Colonic mucosa (tissue), 4 donors: ENCODE measurements at places on chromosomes 16 and 17.
A peak's percentile ranks its signal among the peaks of the same experiment; 100 is the strongest.

GRCh38 chr17:70202840-70203239 lies 33.5 kb downstream of the KCNJ2 start:
- no peak for DNase-seq

- DNase-seq, result no peak
Measured at GRCh38 chr17:21191698-21192097, 22.3 kb downstream of the TMEM11 start.

GRCh38 chr17:50835301-50836234 lies at the start of gene WFIKKN2:
WFIKKN2 (plus strand) TSS chr17:50835586; CDS start chr17:50835938, 352 bp downstream.
- no peak for DNase-seq

DNA sequence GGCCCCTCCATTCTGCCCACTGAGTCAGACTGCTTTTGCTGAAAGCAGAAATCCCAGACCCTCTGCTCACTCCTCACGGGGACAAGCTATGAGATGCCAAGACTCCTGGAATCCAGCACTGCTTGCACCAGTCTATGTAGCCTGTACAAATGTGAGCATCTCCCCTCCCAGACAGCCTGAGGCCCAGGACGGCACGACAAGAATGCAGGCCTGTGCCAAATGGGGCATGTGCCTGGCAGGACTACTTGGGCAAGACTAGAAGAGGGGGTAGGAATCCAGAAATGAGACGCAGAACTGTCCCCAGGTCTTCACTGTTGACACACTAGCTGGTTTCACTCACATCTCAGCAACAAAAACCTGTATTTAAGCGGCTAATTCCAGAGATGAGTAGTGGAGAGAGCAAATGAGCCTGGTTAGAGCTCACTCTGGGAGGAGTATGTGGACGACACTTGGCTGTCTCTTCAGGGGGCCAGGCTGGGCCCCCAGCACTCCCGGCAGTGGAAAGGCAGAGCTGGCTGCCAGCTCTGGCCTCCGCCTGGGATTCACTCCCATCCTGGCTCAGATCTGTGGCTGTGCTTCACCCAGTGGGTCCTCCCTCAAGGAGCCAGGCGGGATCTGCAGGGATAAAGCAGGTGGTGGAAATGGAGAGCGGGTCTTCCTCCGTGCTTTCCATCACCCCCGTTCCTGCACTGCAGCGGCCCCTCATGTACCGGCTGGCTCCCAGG lies 2.9 kb upstream of the MYO1C start:
- DNase-seq, result no peak

DNA sequence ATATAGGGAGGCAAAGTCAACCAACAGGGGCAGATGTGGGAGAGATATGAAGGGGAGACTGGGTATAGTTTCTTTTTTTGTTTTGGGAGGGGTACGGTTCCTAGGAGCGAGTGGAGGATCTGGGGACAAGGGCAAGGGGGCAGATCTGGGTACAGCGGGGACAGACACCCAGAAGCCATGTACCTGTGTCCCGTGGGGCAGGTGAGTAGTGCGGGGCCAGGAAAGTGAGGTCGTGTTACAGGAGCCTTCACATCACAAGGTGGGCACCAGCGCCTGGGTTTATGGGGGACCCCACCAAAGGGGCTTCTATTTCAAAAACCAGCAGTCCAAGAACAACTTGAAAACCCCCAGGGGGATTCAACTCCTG lies 11.5 kb downstream of the LITAF start:
- DNase-seq, result no peak

- DNase-seq, result no peak
Measured at GRCh38 chr16:1590366-1590765, 21.5 kb downstream of the IFT140 start.

DNA sequence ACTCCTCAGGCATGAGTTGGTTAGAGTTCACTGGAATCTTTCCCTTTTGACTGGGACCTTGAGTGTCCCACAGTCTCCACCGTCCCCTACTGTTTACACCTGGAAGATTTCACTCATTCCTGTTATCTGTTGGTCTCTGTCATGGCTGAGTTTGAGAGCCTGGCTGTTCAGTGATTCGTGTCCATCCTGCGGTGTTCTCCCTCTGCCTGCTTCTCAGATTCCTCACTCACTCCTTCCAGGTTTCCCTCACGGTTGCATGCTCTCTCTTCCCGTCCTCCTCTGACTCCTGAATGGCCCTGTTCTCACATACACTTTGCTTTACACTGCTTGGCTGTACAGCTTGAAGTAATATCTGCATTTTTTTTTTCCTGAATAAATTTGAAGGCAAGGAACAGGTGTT lies 24.5 kb downstream of the OR1D5 start:
- no peak for DNase-seq

GRCh38 chr17:2688351-2689342 lies 22.9 kb downstream of the CLUH start:
- DNase-seq, result peak; percentile 21

GRCh38 chr17:75481194-75482068 lies 25.0 kb downstream of the TMEM94 start:
- no peak for DNase-seq

DNA sequence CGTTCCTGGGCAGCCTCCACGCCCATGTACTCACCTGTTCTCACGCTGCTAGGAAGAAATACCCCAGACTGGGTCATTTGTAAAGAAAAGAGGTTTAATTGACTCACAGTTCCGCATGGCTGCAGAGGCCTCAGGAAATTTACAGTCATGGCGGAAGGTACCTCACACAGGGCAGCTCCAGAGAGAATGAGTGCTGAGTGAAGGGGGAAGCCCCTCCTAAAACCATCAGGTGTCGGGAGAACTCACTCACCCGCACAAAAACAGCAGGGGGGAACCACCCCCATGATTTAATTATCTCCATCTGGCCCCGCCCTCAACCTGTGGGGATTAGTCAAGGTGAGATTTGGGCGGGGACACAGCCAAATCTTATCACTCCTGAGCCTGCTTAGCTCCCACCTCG lies 18.2 kb downstream of the RAB40C start:
- no peak for DNase-seq
